Cortex of kidney (tissue), 1 donor: ENCODE measurements at places on chromosomes 13 and 19.

DNA sequence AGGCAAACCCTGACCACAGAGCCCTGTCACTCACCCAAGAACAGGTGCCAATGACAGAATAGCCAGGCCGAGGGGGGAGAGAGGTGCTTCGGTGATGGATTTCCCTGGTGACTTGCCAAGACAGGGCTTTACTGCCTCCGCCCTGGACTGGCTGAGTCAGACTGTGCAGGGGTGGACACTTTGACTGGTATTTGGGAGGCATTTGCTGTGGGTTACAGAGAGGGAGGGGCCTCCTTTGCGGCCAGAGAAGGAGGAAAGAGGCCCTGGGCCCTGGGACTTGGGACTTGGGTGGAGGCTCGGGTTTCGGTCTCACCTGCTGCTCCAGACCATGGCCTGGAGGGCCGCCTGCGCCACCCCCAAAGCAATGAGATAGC, 4.6 kb upstream of the EPS8L1 start:
- no peak for DNase-seq

DNA sequence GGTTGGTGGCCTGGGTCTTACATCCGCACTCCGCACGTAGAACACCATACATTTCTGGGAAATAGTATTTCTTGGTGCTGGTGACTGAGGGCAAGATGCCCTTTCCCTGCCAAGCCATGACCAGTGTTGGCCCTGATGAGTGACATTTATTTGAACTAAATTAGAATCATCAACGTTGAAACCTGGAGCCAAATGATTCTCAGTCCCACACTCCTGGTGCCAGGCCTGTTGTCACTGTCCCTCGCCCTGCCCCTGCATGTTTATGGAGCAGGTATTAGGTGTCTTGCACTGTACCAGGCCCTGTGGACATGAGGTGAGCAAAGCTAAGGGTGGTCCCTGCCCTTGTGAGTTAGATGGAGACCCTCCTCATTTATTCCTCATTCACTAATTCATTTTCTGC, 5.8 kb downstream of the CHST8 start:
- no peak for DNase-seq

- DNase-seq, result no peak
Measured at GRCh38 chr13:99031832-99032231, 54.0 kb upstream of the DOCK9 start.

- DNase-seq, result no peak
Measured at GRCh38 chr13:88862095-88862620, 1191.0 kb downstream of the SLITRK5 start.

DNA sequence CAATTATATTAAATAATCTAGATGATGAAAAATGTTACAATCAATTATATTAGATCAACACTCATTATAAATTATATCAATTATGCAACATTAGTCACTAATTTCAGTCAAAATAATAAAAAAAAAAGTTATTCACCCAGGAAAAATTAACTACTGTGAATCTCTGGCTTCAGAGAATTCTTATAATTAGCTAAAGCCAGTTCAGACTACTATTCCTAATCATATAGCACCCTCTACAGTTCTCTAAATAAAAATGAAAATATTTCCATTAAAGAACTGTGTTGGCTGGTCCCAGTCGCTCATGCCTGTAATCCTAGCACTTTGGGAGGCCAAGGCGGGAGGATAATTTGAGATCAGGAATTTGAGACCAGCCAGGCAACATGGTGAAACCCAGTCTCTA, 33.0 kb downstream of the XPO4 start:
- no peak for DNase-seq

DNA sequence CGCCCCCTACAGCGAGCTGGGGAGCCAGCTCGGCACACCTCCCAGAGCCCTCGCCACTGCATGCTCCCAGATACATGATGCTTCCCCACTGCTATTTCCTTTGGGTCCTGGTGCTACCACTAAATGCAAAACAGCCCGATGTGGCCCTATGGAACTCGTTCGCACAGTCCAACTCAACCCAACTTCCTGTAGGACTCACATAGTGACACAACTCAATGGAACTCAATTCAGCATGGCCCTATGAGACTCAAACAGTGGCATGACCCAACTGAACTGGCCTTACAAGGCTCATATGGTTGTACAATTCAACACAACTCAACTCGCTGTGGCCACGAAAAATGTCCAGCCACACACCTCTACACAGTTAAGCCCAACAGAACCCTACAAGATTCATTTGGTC, 3.5 kb downstream of the KCNA7 start:
- DNase-seq, result no peak

DNA sequence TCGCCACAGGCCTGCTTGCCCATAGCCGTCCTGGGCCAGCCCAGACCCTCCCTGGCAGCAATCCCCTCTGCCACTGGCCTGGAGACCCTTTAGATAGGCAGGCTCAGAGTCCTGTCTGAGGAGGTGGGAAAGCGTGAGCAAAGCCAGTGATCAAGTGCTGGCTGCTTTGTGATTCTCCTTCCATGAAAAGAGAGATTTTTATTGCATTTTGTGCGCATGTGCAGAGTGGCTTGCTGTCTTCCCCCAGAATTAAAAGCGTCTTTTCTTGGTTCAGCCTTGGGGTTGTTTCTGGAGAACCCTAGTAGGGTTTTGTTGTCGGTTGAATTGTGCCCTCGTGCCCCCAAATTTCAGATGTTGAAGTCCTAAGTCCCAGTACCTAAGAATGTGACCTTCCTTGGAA, 44.9 kb upstream of the DCT start:
- no peak for DNase-seq

GRCh38 chr19:11130824-11131455, 24.6 kb downstream of the SPC24 start:
- no peak for DNase-seq
